AG08396 (cell line): ENCODE measurements at places on chromosomes 7 and 10.

DNA sequence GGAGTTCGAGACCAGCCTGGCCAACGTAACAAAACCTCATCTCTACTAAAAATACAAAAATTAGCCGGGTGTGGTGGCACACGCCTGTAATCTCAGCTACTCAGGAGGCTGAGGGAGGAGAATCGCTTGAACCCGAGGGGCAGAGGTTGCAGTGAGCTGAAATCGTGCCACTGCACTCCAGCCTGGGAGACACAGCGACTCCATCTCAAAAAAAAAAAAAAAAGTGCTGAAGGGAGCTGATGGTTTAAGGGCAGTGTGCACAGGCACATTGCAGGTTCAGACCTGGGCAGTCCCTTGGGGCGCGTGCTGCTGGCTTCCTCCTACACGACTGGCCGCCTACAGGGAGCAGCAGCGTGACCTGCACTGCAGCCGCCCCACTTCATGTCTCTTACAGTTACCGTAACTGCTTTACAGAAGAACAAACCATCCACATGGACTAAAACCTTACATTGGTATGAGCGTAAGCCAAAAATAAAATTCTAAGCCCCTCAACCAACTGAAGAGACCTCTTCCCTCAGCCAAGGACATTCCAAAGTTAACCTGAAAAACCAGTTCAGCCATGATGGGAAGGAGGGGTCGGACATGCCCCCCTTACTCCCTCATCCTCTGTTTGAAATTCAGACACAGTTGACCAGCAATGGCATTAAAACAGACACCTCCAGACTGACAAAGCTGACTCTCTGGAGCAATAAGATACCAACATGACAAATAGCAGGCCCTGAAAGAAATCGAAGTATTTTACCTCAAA, 262.2 kb downstream of the ZMYND11 start:
- no peak for DNase-seq

DNA sequence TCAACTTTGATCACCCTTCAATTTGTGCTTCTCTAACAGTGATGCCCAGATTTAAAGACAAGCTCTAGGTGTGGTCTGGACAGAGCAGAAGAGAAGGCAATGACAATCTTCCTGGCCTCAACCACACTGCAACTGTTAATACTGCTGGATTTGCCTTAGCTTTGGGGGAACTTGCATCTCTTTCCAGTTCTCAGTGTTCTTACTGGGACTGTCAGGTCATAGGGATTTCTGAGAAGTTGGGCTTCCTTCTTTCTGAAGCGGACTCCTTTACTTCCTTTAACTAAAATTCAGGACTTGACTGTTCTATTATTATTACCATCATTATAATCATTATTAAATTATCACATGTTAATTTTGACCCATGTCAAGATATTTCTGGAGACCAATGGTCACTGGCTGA, 80.8 kb downstream of the OSBPL3 start:
- no peak for DNase-seq

- no peak for DNase-seq
These were observed 29.9 kb downstream of the ADCYAP1R1 start for GRCh38 chr7:31082017-31082416.

DNA sequence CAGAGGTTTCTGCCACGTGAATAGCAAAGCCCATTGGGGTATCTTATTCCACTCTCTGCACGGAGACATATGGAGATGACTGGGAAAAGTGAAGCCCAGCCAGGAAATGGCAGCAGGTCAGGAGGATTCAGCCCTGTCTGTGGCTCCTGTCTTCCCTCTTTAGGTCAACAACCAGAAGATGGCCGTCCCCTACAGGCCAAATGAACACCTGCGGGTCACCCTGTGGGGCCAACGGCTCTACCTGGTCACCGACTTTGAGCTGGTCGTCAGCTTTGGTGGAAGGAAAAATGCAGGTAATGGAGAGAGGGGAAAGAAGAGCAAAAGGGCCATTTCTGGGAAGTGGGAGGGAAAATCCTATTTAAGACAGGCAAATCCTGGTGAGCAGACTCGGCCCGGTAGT, 38.3 kb downstream of the EPHB4 start:
- no peak for DNase-seq

- no peak for DNase-seq
These were observed 1.4 kb downstream of the SSC4D start for GRCh38 chr7:76408121-76408560.

DNA sequence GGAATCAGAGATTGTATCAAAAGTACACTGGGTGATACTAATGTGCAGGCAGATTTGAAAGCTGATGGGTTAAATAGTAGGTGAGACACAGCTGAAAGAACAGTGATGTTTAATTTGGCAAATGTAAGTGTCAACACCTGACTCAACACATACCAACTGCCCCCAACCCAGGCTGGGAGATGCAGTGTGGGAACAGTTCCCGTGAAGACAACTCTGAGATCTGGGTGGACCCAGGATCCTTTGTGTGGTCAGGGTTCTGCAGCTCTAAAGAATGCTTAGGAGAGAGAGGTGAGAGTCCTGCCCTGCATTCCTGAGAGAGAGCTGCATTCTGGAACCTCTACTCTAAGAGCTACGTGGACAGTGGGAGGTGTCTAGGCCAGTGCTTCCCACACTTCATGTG, 479.7 kb downstream of the RPS24 start:
- DNase-seq = no peak

DNA sequence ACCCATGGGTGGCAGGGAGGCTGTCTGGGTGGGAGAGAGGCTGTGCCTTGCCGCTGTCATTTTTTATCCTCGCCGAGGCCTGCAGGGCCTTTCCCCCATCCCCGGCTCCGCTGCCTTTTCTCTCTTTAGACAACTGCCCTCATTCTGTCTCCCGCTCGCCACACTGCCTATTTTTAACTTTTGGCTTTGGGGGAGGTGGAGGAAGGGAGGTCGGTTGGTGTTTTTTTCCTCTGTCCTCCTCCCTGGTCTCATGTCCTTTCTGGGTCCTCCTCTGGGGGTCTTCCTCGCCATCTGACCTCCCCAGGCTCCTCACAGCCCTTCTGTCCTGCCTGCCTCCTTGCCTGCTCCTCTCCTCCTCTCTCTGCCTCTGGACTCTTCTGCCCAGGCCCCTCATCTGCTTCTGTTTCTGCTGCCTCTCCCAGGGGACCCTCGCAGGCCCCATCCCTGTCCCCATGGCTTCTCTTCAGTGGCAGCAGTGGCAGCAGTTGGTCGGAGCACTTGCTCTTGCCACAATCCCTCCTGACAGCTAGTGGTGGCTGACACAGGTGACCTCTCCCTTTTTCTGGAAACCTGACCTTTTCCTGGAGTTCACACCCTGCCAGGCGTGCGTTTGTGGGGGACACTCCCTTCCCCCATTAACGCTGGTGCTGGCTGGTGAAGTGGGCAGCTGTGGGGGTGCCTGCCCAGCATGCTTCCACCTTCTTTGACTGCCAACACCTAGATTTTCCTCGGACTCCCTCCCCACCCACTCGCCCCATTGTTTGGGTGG, 19.5 kb upstream of the PCBD1 start:
- DNase-seq = no peak

DNA sequence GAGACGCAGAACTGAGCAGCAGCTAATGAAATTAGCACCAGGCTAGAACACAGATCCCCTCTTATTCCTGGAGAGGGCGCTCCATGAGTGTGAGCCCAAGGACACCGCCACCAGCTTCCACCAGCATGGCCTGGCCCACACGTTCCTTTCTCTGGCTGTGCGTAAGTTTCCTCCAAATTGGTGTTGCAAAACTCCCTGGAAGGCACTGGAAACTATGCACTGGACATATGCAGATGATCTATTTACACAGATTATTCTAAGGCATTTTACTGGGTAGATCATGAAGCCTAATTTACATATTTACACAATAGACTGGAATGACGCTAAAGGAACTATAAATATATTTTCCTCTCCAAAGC, 455.6 kb upstream of the FOXK1 start:
- no peak for DNase-seq

DNA sequence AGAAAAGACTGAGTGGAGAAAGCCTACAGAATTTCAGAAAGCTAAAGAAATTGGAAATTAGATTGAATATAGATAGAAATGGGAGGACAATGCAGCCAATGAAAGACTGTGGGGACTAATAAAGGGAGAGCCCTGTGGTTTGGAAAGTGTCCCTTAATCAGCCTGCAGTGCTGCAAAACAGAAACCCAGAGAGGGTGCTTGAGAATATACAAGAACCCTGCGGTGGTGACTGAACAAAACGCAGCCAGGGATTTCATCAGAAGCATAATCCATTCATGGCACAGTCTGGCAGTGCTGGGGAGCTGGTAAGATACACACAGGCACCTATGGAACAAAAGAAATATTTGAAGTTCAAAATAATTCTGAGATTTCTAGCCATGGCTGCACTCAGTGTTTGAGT, 19.1 kb downstream of the CEP41 start:
- DNase-seq = peak; percentile 29

- DNase-seq = no peak
These were observed 4.7 kb upstream of the PWWP2B start for GRCh38 chr10:132392184-132392800.

- DNase-seq = peak; percentile 74
These were observed 48.1 kb upstream of the COMTD1 start for GRCh38 chr10:75283671-75284470.

- no peak for DNase-seq
These were observed 82.3 kb downstream of the LHPP start for GRCh38 chr10:124543971-124544370.

DNA sequence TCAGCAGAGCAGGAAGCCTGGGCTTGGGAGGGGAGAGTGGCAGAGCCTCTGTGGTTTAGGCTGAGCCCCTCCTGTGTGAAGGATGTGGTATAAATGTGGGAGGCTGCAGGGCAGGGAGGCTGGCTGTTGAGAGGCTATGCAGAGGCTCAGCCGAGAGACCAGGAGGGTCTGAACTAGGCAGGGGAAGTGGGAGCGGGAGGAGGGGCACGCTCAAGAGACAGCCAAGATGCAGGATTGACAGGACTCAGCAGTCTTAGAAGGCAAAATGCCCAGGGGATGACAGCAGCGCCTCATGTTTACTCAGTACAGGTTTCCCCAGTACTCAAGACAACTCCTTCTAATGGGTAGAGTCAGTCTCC, 24.3 kb downstream of the BTBD16 start:
- DNase-seq = no peak

DNA sequence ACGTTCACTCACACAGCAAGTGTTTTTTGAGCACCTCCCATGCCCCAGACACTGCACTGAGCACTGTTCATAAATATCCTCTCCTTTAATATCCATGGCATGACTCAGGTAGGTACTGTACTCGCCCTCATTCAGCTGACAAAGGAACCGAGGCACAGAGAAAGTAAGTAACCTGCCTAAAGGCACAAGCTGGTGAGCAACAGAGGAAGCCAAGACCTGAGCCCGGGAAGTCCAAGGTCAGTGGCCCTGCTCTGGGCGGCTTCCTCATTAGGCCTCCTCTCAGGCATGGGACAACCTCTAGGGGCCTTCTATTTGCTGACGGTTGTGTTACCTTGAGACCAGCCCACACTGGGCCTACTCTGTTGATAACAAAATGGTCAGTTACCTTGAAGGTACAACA, 45.1 kb upstream of the EZH2 start:
- no peak for DNase-seq

GRCh38 chr10:128418819-128419218, 292.6 kb upstream of the MKI67 start:
- DNase-seq = no peak

GRCh38 chr7:91894781-91895480, 14.4 kb upstream of the MTERF1 start:
- no peak for DNase-seq

DNA sequence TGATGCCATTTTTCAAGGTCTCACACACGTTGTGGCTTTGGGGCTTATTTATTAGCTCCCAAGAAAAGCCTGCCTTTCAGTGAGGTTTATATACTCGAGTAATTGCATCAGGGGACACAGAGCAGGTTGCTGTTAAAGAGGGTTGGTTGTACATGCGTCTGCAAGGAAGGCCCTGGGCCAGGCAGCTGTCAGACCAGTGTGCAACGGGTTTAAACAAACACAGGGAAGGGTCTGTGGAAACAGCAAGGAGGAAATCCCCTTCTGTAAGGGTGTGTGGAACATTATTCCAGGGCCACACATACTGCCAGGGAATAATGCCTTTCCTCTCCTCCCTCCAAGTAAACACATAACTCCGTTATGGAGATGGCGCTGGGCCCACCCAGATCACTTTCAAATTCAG, 1.7 kb upstream of the CHST15 start:
- DNase-seq = no peak

- DNase-seq = no peak
These were observed 422.8 kb downstream of the DPP6 start for GRCh38 chr7:154474903-154475520.

GRCh38 chr7:138282997-138283396, 177.1 kb upstream of the TRIM24 start:
- DNase-seq = no peak

DNA sequence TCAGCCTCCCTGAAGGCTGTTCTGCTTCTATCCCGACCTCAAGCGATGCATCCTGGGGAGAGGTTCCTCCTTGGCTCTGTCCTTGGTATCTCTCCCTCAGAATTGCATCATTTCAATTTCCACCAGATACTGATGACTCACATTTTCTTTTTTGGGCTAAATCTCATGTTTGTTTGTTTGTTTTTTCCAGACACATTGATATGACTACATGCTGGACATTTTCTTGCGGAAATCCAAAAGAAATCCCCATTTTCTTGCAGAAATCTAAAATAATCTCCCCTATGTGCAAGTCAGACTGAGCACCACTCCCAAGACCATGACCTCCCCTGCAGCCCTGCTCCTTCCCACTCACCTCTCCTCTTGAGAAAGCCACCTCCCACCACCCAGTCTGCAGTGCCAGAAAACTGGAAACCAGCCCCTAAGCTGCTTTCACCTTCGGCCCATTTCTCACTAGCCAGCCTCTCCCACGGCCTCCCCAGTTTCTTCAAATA, 260.2 kb upstream of the PRKCQ start:
- no peak for DNase-seq

GRCh38 chr7:50394315-50394714, 55.8 kb downstream of the FIGNL1 start:
- DNase-seq = no peak

DNA sequence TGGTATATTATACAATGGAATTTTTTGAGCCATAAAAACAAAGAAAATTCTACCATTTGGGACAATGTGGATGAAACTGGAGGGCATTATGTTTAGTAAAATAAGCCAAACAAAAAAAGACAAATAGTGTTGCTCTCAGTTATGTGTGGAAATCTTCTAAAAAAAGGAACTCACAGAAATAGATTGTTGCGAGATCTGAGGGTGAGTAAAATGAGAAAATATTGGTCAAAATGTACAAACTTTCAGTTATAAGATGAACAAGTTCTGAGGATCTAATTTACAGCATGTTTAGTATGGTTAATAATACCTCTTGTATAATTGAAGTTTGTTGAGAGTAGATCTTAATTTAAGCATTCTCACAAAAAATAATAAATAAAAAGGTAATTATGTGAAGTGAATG, 291.2 kb downstream of the KIF20B start:
- no peak for DNase-seq

GRCh38 chr10:9545073-9545472, 1472.6 kb upstream of the CELF2 start:
- no peak for DNase-seq
